ENCODE measurements at places on chromosomes 4 and X.

DNA sequence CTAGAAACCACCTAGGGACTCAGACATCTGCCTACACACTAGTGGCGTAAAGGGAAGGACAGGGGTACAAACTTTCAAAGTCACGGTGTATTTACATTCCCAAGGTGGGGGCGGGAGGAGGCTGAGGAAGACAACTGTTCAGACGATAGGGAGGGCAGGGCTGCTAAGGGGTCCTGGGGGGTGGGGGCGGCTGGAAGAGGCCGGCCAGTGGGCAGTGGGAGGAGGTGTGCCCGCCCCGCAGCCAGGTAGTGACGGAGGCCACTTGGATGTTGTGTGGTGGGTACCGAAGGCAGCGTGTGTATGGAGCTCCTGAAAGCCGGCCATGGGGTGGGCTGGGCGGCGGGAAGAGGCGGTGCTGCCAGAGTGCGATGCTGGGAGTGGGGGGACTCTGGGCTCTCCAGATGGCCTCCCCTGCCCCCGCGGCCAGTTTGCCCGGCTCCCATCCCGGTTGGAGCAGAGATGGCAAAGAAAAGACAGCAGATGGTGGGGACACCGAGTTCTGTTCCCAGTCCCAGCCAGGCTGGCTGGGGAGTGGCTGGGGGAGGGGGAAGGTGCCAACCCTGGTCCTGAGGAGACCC, 24.2 kb downstream of the L1CAM start:
- no peak for DNase-seq

GRCh38 chr4:18480342-18480741, 458.8 kb upstream of the LCORL start:
- no peak for DNase-seq

GRCh38 chr4:80309294-80310004, 26.1 kb upstream of the CFAP299 start:
- DNase-seq, result no peak

DNA sequence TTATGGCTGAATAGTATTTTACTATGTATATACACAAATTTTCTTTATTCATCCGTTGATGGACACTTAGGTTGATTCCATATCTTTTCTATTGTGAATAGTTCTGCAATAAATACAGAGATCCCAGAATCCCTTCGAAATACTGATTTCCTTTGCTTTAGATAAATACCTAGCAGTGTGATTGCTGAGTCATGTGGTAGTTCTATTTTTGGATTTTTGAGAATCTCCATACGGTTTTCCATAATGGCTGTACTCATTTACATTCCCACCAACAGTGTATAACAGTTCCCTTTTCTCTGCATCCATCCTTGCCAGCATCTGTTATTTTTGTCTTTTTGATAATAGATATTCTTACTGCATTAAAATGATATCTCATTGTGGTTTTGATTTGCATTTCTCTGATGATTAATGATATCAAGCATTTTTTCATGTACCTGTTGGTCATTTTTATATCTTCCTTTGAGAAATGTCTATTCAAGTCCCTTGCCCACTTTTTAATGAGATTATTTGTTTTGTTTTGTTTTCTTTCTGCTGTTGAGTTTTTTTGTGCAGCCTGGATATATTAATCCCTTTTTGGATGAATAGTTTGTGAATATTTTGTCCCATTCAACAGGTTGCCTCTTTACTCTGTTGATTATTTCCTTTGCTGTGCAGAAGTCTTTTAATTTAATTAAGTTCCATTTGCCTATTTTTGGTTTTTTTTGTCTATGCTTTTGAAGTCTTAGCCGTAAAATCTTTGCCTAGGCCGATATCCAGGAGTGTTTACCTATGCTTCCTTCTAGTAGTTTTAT, 466.7 kb upstream of the TENM3 start:
- no peak for DNase-seq

DNA sequence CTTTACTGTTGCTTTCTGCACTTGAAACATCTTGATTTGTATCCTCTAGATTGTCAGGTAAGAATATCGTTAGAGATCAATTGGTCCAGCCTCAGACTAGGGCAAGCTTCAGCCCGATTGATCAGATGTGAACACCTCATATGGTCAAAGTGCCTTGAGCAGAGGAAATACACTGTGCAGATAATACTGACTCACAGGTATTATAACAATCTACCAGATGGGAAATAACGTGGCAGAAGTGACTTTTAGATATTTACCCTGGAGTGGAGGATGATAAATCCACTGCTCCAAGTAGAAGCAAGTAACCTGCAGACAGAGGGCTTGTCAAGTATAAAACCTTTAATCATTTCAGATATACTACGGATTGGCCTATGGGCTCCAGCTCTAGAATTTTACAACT, 17.9 kb downstream of the VEGFC start:
- DNase-seq, result no peak

DNA sequence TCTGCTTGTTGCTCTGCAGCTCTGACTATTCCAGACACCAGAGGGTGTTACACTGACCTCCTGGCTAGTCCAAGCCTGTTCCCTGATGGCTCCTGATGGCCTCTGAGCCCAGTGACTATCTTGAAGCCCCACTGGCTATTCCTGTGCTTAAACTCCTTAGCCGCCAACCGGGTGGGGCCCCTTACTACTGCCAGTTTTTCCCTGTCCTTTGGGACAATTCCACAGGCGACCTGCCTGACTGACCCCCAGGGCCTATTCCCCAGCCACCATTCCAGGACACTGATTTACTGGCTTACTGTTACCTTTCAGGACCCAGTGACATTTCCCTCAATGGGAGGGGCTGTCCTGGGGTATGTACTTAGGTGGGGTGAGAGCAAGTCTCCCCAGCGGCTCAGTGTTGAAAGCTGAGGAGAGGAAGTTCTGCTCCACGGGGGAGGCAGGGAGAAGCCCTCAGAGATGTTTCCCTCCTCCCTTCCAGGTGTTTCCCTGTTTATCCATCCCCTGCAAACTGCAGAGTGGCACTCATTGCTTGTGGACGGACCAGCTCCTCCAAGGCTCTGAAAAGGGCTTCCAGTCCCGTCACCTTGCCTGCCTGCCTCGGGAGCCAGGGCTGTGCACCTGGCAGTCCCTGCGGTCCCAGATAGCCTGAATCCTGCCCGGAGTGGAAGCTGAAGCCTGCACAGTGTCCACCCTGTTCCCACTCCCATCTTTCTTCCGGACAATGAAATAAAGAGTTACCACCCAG, 4.0 kb downstream of the TIMP1 start:
- DNase-seq, result no peak

DNA sequence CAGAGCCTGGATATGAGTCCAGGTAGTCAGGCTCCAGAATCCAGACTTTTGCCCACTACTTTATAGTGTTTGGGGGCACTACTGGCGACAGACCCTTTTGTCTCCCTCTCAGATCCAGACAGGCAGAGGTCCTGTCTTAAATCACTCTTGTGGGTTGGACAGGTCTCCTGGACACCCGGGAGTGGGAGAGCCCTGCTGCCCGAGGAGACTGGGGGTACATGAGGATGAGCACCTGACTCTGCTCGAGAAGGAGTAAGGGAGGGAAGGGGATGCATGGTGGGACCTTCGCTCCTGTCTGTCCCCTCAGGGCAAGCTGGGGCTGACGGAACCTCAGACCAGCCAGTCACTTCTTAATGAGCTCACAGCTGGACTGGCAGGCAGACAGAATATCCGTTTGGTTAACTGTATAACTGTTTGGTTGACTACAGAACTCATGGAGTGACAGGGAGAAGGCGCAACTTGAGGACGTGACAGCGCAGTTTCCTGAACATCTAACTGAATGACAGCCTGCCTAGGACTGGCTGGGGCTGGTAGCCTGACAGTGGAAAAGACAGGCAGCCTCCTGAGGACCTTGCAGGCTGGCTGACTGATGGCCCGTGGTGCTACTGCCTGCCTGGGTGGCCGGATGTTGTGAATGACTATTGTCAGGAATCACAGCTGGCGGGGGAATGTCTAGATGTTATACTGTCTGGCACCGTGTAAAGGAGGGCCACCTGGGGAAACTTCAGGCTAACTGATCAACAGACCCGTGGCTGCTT, 1.6 kb upstream of the SUV39H1 start:
- DNase-seq, result no peak

DNA sequence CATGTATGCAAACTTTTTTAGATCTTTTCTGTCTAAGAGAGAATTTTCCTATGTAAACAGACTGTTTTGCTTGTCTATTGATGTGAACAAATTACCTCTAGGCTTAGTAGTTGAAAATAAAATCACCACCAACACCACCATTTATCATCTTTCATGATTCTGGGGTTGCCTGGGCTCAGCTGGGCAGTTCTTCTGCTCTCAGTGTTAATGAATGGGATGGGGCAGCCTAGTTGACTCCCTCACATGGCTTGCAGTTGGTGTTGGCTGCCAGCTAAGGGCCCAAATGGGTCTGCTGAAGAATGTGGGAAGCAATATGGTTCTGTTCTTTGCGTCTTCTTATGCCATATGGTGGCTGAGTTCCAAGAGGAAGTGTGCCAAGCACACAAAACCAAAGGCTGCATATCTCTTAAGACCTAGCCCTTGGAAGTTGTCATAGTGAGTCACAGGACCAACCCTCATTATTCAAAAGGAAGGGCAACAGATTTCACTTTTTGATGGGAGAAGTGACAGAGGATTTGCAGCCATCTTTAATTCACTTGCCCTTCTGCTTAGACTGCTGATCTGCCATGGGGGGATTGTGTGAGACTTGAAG, 17.9 kb downstream of the REELD1 start:
- no peak for DNase-seq

DNA sequence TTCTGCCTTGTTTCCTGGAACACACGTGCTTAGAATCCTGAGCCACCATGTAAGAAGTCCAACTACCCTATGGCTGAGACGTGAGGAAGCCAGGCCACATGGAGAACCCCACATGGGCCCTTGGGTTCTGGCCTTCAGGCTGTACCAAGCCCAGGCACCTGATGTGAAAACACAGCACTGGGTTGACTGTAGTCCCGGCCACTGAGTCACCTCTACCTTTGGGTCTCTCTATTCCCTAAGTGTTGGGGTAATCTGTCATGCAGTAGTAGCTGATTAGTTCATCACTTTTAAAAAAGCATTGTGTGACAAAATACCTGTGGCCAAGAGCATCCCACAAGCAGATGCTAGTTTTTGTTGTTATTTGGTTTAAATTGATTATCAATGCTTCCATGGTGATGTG, 24.3 kb downstream of the CFAP97 start:
- DNase-seq, result no peak

DNA sequence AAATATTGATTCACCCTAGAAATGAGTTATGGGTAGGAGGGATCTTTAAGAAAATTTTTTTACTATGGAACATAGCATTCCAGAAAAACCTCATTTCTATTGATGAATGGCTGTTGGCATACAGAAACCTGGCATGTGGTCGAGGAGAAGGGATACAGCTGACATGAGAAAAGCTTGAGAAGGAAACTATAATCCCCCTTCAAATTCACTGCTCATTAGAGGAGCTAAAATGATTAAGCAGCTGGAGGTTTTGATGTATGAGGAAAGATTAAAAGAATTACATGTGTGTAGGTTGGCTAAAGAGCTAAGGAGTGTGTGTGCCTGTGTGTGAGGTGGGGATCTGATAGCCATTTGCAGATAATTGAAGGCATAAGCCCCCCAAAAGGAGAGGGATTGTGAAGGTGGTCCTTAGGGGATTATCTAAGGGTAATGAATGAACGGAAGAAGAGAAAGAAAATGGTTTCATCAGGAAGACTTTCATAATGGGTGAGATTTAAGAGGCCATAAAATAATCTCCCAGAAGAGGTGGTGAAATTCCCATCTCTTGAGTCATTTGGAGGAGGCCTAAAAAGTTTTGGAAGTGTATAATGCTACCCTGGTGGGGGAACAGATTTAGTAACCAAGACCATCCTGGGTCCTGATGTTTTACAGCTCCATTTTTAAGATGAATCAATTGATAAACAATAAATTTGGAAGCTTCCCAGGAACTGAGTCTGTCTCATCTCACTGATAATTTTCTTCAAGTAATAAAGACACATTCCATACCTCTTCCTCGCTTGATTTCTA, 272.0 kb upstream of the HAND2 start:
- no peak for DNase-seq

DNA sequence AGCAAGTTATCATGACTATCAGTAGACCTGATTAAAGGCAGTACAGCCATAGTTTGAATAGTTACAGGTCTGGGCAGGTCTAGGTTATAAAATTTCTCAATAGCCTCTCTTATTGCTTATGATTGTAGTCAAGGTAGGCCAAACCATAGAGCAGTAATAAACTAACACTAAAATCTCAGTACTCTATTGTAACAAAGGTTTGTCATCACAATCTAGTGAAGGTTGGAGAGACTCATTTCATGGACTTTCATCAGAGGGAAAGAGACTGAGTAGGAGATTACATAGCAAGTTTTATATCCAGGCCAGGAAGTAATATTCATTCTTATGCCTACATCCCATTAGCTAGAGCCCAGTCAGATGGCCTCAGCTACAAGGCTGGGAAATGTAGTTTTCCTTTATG, 141.0 kb downstream of the ASB9 start:
- DNase-seq, result no peak

GRCh38 chr4:42954963-42955669, 62.6 kb downstream of the GRXCR1 start:
- DNase-seq, result no peak

DNA sequence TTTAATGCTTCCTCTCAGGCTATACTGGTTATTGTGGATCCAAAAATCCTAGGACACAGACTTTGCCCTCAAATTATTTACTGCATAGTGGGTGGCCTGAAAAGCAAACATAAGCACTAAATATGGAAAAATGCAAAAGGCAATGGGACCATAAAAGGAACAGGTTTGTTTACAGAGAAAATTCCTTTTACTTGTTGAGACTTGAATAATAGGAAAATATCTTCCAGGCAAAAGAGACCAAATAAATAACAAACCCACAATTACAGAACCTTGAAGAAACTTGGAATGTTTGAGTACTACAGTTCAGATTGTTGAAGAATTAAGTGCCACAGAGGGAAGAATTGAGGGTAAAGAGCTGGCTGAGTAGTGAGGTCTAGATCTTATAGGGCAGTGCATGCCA, 711.0 kb downstream of the C4orf33 start:
- no peak for DNase-seq

DNA sequence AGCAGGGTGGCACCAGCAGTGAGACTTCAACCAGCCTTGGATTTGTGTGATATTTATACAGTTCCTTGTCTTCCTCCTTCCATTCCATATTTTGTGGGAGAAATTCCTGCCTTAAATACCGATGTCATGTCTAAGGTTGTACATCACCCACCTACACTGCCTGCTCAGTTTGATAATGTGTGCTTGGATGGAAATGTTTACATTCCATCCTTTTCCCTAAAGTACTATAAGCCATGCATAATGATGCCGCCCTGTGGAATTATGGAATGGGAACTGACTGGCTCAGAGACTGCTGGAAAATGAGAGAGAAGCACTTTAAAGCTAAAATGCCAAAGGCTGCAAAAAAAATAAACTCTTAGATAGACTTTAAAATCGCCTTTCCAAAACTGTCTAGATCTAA, 11.3 kb upstream of the GLUD2 start:
- DNase-seq, result no peak

DNA sequence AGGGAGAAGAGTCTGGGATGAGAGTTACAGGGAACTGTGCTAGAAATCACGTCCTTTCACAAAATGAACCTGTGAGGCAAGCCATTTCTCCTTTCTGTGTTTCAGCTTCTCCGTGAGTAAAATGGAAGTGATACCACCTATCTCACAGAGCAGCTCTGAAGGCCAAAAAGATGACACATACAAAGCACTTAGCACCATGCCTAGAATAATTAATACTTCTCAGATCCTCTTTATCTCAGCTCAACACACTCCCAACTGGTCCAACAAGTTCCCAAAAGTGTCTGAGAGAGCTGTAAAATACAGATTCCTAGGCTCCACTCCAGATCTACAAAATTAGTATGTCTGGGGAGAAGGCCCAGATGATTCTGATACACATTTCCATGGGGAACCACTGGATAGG, 38.3 kb downstream of the LHFPL1 start:
- no peak for DNase-seq

- no peak for DNase-seq
Measured at GRCh38 chr4:123618606-123619005, 222.0 kb downstream of the SPRY1 start.

All from stimulated activated CD4-positive, alpha-beta T cell treated with anti-CD3 and anti-CD28 coated beads, Interleukin-2, amount 100 ng/mL, for 48 hours (primary cell).